ENCODE measurements at places on chromosomes 2 and 18.

DNA sequence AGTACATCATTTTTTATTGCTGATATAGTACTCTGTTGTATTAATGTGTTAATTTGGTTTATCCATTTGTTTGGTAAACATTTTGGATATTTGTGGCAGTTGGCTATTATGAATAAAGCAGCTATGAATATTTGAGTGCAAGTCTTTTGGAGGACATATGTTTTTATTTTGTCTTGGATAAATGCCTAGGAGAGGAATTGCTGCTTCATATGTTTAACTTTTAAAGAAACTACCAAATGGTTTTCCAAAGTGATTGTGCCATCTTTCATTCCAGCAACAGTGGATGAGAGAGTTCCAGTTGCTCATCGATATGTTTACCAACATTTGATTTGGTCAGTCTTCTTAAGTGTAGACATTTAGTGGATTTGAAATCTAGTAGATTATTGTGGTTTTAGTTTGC lies 51.8 kb downstream of the MERTK start:
- no peak for DNase-seq

DNA sequence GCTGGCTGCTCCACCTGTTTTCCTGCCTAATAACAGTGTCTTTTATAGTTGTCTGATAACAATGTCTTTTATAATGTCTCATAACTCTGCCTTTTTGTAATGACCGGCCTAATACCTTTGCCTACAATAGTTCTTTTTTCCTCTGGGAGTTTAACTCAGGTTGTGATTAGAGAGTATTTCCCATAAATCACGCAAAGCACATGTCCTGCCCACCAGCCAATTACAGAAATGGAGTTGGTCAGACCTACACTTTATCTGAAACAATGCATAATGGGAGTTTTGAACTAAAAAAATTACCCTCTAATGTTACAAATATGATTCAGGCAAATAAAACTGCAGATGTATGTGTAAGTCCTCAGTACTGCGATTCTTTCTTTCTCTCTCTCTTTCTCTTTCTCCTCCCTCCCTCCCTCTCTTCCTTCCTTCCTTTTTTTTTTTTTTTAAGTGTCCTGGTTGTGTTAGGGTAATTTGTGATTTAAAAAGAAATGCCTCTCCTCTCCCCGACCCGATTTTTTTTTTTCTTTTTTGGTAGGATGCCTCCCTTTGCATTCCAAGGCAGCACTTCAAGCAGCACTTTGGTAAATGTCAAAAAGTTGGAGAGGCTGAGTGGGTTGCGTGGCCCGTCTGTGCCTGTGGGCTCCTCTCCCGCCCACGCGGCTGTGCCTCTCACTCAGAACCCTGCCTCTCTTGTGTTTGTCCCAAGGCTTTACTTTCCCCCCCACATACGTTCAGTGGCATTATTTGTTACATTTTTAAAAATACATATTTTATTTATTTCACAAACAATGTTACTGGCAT lies 147.3 kb downstream of the AGAP1 start:
- DNase-seq = no peak

- DNase-seq = no peak
These were observed 28.4 kb upstream of the CCDC102B start for GRCh38 chr18:68769461-68769860.

DNA sequence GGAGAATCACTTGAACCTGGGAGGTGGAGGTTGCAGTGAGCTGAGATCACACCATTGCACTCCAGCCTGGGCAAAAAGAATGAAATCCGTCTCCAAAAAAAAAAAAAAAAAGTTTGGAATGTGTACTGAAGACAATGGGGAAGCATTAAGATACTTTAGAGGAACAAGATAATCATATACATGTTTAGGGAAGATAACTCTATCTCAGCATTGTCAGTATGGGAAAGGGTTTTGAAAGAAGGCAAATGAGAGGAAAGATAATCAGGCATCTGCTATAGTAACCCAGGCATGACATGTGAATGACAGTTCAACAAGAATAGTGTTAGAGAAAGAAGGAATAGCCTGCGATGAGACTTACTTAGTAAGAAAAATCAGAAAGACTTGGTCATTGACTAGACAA lies 112.0 kb downstream of the ATAD2B start:
- no peak for DNase-seq

DNA sequence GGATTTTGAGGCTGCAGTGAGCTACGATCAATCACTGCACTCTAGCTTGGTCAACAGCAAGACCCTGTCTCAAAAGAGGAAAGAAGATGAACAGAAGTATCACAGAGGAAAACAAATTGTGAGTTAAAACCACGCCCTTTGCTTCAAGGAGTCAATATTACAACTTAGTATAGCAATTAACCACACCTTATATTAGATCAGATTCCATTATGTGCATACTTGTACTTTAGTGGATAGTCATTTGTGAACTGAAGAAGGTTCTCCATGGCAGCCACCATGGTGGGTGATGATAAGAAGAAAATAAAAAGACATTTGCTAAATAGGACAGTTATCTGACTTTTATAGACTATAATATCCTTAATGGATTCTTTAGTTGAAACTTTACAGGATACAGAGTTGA lies 72.3 kb upstream of the EFEMP1 start:
- no peak for DNase-seq

DNA sequence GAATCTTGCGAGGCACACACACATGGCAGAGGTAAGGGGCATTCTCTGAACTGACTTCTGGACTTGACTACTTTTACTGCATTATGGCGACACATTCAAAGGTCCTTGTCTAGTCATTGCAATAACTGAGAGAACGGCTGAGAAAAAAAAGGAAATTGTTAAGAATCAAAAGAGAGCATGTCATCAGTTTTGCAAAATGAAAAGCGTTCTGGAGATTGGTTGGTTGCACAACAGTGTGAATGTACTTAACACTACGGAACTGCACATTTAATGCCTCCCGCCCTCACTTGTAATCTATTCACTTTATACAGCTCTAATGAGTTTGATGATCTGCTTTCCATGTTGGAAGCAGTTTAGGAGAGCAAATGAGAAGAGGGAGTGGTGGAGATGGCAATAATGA lies 68.5 kb upstream of the NFU1 start:
- DNase-seq = no peak

GRCh38 chr2:194301946-194302345 lies 1355.1 kb upstream of the SLC39A10 start:
- no peak for DNase-seq

DNA sequence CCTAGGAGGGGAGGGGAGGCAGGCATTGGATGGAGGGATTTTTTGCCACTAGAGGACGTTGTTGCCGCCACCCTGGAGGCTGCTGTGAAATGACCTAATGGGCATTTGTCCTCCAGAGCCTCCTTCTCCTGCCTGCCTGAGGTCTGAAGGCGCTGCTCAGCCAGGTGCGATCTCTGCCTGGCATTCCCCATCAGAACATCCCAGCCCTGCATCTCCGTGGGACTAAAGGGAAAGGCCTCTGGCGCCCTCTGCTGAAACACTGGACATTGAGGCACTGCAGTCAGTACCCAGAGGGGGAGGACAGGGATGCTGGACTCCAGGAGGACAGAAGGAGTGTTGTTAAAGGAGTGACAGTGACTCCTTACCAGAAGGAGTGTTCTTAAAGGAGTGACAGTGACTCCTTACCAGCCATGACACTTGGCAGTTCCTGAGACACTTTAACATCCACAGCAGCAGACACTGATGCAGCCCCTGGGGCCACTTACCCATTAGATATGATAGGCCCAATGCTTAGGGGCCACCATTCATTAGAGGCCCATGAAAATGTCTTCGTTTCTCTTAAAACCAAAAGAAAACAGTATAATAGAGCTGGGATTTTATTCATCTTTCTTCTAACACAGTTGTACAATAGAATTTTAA lies 17.0 kb downstream of the THNSL2 start:
- DNase-seq = peak; percentile 60

DNA sequence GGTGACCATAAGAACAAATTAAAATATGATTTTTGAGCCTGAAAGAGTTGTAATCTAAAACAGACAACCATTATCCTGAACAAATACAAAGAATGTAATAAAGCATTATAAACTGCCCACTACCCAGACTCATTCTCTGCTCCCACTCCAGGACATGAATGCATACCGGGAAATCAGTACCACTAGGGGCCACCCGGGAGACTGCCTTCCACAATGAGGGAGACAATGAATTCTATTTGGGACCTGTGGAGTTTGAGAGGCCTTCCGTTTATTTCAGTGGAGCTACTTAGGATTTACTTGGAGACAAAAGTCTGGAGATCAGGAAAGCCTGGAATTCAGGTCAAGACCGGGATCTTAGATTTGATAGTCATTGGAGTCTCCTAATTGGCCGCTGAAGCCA lies 50.0 kb downstream of the NAB1 start:
- no peak for DNase-seq

- no peak for DNase-seq
These were observed 131.8 kb downstream of the MREG start for GRCh38 chr2:215881582-215881981.

GRCh38 chr2:121868652-121869051 lies 113.2 kb downstream of the TSN start:
- DNase-seq = no peak

GRCh38 chr2:98445177-98445682 lies 572 bp downstream of the INPP4A start:
- DNase-seq = no peak

GRCh38 chr2:45681675-45682074 lies 30.2 kb downstream of the PRKCE start:
- peak; percentile 99 for DNase-seq

GRCh38 chr2:230938098-230938497 lies 13.1 kb upstream of the GPR55 start:
- no peak for DNase-seq

DNA sequence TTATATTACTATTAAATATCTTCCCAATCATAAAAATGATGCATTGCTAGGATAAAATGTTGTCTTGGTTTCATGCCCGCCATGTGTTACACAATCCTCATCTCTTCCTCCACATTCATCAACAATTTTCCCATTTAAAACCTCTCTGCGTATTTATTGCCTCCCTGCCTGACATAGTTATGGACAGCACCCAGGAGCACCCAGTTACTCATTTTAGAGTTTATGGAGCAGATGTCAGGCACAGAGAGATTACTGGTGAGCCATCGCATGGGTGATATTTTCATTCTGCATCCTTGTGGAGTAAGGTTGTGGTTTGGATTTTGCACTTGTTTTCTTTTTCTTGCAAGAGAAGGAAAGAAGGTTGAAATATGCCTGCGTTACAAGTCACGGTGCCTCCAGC lies 116.7 kb upstream of the NPAS2 start:
- DNase-seq = peak; percentile 16

All from A172 (cell line).